Activated CD4-positive, CD25-positive, alpha-beta regulatory T cell treated with anti-CD3 and anti-CD28 coated beads, Interleukin-2, amount 50 U/mL, for 16 hours (primary cell): ENCODE measurements at places on chromosomes 1 and 21.

- DNase-seq = no peak
These were observed 1039.4 kb upstream of the B3GALT2 start for GRCh38 chr1:194225821-194226220.

DNA sequence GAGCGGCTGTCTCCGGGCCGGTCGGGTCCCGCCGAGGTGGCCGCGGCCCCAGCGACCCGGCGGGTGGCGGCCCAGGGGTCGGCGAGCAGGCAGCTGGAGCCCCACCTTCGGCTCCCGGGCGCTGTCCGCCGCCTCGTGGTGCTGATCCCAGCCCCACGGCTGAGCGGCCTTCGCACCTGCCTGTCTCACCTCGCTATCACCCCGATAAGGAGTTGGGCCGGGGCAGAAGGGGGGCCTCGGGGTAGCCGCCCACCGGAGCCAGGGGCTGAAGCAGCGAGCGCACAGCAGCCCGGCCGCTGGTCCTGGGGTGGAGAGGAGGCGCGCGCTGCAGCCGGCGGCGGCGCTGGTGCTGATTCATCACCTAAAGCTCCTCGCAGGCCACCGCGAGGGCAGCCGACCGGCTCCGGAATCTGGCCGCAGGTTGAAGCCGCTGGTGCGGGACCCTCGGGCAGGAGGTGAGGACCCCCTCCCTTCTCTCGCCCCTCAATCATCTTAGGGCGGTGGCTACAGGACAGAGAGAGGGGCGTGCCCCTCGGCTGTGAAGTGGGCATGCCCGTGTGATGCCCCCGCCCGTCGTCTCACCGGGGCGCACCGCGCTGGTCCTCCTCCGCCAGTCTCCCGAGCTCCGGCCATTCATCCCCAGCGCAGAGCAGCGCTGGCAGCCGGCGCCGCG is 575 bp downstream of the TRIM67 start:
- no peak for DNase-seq

GRCh38 chr1:13751458-13751871 is 51.5 kb downstream of the PRDM2 start:
- no peak for DNase-seq

DNA sequence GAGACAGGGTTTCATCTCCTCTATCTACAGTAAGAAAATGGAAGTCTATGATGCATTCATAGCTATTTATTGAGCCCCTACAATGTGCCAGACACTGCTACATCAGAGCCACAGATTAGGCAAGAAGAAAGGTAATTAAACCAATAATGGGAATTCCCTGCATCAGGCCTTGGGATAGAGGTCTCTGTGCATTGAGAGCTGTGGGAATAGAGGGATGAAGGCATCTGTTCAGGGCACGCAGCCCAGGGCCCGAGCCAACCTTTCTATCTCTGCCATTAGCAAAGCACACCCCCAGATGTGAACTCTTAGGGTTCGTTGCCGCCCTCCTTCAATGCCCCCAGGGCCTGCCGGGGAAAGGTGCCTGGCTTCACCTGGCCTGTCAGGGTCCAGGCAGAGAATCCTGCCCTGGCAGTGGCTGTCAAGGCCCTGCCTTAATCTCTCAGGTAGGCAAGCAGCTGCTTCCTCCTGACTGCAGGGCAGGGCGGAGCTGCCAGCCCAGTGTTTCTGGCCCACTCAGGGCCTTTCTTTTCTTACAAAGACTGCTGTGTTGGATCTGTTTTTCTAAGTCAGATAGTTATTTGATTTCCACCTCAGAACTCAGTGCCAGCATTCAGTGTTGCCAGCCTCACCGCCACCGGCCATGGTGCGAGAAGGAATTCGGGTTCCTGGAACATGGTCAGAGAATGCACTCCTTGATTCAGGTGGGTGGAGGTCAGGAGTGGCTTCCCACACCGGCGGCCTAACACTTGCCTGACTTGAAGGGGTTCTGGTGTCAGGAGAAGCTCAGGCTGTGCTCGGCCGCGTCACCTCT is 76.1 kb downstream of the PGM1 start:
- DNase-seq = no peak

GRCh38 chr1:15090373-15090772 is 63.2 kb upstream of the TMEM51 start:
- no peak for DNase-seq

DNA sequence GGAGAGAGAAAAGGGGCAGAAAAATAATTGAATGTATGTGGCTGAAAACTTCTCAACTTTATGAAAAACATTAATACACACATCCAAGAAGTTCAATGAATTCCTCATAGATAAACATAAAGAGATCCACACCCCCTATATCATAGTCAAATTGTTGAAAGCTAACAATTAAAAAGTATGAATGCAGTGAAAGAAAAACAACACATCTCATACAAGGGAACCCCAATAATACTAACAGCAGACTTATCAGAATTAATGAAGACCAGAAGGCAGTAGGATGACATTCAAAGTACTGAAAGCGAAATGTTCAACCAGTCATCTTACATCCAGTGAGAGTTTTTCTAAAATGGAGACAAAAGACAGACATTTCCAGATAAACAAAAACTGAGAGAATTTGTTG is 134.4 kb downstream of the FMN2 start:
- no peak for DNase-seq

- DNase-seq = no peak
These were observed 14.5 kb upstream of the GBP3 start for GRCh38 chr1:89037186-89037585.

DNA sequence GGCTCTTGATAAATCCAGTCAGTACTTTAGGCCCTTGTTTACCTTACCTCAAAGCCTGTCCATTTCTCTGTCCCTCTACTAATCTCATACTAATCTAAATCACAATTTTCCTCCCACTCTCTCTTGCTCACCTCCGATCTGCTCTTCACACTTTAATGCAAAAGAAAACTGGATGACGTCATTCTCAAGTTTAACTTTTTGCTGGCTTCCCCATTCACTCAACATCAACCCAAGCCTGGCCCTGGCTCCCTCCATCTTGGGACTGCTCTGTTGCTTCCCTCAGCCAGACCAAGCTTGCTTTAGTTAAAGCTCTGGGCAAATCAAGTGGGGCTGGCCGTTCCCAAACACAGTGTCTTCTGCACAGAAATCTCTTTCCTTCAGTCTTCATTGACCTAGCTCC is 29.7 kb downstream of the COA6 start:
- DNase-seq = no peak

DNA sequence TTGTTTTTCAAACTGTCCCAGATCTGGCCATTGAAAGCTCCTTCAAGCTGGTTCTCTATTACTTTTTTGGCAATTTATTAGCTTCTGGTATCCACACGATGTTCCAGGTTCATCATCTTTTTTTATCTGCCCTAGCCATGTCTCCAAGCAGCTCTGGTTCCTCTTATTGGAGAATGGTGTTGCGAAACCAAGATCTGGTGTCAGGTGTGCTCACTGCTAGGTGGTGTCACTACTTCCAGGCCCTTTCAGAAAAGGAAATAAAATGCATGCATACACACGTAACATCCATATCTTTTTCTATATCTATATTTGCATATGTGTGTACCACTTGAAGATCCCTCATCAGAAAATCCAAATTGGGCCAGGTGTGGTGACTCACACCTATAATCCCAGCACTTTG is 53.3 kb downstream of the GATAD2B start:
- no peak for DNase-seq

DNA sequence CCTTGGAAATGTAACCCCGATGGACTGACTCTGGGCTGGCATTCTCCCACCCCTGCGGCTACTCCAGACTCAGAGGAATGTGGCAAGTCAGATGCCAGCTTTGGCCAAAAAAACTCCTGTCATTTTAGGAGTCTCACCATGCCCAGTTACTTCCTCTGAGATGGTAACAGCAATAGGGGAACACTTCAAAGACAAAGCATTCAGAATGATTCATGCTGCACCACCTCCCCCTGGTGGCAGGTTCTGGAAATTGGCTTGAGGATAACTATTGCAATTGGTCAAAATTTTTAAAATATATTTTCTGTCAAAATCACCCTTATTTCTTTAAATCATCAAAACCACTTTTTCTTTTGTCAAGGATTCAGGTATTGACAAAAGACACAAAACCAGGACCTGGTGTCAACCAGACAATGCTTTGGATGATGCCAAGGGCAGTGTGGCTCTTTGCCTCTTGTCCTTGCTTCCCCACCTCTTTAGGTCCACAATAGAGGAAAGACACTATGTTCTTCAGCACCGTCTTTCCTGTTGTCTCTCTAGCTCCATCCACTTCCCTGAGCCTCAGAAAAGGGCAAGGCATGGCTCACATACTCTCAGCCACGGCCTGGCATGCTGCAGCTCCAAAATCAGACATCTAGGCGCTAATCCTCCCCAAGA is 9.9 kb upstream of the CDCA8 start:
- DNase-seq = peak; percentile 63

- DNase-seq = no peak
These were observed 227.2 kb downstream of the SLC45A1 start for GRCh38 chr1:8545078-8545477.

GRCh38 chr1:63671514-63671913 is 78.3 kb downstream of the PGM1 start:
- DNase-seq = no peak

DNA sequence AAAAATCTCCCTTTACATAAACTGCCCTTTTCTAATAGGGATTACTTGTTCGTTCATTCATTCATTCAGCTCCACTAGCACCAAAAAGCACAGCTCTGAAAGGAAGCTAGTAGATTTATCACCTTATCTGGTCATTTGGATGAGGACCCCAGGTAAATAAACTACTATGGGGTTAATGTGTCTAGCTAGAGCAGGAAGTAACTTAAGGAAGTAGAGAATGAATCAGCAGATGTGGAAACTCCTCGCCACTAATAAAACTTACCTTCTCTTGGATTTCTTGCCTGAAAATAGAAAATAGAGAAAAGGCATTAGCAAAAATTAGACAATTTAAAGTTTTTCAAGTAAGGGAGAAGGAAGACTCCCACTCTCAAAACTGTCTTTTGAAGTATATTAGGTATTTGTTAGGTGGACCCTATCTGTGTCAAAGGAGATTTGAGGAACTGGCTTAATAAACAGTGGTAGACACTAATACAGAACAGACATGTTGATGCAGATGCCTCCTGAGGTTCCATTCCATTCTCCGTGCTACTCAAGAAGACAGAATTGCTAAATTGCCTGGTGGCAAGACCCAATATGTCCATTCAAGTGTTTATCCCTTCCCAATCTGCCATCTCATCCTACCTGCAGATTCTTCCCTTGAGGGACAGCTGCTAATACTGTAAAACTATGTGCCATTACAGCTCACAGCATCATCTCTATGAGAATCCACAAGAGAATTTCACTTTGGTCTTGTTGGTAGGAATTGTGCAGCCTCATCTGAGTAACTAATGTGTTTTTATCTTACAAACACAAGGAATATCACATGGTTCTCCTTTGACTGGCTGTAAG is 14.9 kb downstream of the SELL start:
- DNase-seq = no peak

DNA sequence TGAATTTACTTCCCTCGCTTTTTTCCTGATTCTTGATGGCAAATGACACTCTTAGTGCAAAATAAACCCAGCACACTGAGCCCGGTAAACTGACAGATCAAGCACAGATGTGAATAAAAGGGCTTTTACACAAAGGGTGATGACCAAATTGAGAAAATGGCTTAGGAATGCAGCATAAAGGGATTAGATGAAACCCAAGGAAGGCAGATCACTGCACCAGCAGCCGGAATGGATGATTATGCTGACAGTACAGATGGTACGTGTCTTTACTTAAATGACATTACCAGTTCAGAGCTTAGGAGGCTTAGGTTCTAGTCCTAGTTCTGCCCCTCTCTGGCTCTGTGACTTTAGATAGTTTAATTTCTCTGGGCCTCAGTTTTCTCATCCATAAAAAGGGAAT is 12.0 kb downstream of the PKP1 start:
- DNase-seq = no peak

DNA sequence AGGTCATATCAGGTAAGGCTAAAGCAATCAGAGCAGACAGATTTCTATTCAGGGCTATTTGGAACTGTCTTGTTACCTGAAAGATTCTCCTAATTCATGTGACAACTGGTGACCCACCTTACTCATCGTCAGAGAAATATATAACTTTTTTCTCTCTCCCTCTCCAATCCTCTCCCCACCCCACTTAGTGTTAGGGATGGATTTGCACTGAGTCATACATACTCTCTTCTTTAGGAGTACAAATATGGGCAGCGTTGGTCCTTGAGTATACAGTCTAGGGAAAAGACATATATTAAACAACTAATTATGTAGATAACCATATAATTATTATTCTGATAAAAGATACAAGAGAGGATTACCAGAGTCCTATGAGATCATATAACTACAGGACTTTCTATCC is 246.3 kb downstream of the HHIPL2 start:
- DNase-seq = no peak

GRCh38 chr1:201662646-201663045 is 123.7 kb downstream of the NAV1 start:
- DNase-seq = no peak

DNA sequence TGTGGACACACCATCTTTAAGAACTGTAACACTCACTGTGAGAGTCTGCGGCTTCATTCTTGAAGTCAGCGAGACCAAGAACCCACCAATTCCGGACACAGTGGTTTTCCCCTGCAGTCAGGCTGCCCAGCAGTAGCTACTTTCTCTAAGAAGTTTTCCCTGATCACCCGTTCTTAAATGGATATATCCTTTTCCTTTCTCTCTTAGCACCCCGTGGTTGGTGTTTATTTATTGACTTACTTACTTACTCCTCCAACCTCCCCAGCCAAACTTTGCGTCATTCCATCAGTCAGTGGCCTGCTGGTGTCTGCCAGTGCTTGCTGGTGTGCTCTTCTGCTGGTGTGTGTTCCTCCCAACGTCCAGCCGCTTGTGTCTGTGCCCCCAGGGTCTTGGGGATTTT is 264.8 kb downstream of the GPR52 start:
- no peak for DNase-seq

- no peak for DNase-seq
These were observed 159.9 kb downstream of the TRABD2B start for GRCh38 chr1:47837056-47837830.

DNA sequence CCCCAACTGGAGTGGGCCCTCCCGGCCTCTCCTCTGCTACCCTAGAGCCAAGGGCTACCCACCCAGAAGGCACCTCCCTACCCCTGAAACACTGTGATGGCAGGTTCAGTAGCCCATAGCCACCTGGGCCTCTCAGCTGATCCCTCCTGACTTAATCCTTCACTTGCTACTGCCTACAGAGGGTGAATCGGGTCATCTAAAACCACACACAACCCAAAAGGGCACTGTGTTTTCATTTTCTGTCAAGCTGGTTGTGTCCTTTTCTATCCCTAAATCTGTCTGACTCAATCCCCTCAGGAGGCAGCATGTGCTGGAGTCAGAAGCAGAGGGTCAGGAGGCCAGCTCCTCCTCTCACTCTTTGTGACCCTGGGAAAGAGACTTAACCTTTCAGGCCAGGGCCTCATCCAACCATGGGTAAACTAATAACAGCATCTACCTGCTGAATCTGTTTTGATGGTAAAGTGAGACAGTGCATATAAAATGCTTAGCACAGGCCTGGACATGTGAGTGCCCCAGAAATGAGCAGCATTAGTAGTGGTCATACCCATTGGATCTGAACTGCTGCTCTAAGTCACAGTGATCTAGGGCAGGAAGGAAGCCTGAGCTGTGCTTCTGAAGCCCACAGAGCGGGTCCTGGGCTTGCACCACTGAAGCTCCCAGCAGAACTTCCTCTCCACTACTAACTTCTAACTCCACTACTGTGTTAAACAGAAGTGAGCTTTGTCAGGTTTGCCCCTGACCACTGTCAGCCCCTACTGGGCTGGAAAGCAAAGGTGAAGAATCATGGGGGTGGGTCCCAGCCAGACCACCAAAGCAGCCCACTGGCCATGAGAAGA is 11.0 kb downstream of the PMVK start:
- no peak for DNase-seq
